Amygdala (tissue), 56 donors: ENCODE measurements at places on chromosomes 3 and 15.

DNA sequence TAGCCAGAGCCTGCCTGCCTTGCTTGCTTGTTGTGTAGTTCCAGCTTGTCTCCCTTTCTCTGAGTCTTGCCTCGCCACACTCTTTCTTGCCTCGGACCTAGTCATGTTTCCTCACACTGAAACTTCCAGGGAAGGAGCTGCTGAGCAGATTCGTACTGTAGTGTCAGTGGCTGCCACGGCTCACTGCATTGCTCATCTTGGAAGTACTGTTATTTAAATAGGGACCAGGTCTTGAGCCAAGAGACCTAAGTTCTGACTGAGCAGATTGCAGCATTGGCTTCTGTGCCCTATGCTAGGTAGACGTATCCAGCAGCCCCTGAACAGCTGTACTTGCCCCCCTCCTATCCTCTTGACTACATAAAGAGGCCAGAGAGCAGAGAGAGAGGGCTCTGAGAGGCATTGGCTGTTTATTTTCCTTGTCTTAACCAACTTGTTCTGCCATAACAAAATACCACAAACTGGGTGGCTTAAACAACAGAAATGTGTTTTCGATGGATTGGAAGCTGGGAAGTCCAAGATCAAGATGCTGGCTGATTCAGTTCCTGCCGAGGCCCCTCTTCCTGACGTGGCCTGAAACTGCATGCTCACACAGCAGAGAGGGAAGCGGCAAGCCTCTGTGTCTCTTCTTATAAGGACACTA lies 5.8 kb upstream of the RARRES1 start:
- DNase-seq, result no peak

DNA sequence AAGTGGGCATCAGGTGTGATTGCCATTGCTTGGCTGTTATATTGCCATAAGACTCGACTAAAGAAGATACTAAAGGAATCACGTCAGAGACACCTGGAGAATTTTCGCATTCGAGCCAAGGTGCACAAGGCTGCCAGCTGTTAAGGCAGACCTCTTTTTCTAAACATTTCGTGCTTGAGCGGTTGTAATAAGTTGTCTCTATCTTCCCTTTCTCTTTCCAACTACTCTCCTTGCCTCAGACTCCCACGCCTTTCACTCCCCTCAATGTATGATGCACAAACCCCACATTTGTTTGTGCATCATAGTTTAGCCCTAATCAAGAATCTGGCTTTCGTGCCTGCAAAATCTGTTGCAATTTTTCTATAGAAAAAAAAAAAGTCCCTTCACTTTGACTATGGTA lies 118.0 kb downstream of the IQCH start:
- no peak for DNase-seq

DNA sequence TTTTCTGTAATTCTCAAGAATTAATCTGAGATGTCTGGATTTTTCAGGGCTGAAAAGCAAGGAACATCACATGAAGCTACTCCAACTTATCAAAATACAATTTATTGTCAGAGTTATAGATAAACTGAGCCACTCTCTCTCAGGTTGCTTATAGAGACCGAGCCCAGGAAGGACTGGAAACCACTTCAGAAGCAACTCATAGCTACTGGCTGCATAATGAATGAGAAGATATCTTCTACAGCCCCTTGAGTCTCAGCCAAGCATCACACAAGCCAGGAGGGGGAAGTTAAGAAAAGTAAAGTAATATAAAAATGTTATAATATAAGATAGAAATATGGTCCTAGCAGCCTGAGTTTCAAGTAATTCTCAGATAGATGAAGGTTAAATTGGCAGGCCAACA lies 186.0 kb downstream of the TNIK start:
- no peak for DNase-seq

GRCh38 chr3:108862865-108863798 lies 40.5 kb downstream of the TRAT1 start:
- DNase-seq, result no peak

GRCh38 chr3:10319251-10319650 lies 1.7 kb downstream of the SEC13 start:
- DNase-seq, result no peak

- DNase-seq, result no peak
Measured at GRCh38 chr3:39118079-39118478, 10.6 kb downstream of the TTC21A start.

GRCh38 chr15:68387381-68388143 lies 44.4 kb downstream of the ITGA11 start:
- DNase-seq, result no peak

DNA sequence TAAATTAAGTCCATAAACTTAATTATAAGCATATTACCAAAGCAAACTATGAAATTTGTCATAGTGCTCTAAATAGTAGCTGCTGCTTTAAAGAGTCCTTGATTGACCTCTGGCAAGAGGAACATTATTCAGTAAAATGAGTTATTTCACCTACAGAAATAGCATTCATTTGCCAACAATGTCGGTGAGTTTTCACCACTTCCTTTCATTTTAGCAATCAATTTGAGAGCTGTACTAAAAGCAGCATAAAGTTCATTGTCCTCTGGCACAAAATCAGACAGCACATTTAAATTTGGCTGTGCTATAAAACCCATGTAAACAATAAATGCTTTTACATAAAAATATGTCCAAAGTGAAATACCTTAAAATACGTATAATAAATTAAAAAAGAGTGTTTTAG lies 1515.7 kb downstream of the SI start:
- no peak for DNase-seq

DNA sequence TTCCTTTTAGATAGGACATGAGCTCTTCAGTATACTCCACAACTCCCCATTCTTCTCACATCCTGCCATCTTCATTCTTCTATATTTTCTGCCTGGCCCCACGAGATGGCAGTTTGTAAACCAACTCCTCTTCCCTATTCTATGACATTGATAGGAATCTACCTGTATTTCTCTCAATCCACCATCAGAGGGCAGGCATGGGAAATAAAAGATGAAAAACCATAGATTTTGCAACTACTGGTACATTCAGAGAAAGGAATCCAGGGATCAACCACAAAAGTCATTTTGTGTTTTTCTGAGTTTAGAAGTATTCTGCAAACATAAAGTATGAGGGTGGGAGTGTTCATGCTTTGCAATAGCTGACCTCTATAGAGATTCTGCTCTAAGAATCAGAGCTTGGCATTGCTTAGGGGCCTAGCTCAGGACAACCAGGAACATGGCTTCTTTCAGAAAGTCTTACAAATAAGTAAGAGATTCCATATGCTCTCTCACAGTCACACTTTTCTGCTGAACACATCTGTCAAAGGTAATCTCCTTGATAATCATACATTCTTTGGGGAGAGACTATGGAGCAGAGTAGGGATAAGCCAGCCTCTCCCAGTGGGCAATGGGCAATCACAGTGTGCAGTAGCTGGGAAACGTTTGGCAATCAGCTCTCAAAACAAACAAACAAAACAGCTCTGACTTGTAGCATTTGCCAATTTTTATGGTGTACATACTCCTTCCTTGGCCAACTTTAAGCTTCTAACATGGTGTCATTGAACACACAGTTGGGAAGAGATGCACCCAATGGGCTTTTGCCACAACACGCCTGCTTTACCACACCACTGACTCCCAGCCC lies 43.1 kb upstream of the SLC25A36 start:
- DNase-seq, result no peak

DNA sequence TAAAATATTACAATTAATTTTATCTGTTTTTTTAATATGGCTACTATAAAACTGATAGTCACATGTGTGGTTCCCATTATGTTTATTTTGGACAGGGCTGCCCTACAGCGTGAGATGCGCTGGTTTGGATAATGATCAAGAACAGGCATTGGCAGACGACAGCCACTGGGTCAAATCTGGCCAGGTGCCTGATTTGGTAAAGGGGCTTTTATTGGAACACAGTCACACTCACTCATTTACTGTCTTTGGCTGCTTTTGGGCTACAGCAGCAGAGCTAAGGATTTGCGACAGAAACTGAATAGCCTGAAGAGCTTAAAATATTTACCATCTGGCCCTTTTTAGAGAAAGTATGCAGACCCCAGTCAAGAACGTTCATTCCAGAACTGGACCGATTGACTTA lies 724.2 kb upstream of the CFAP20DC start:
- DNase-seq, result no peak

DNA sequence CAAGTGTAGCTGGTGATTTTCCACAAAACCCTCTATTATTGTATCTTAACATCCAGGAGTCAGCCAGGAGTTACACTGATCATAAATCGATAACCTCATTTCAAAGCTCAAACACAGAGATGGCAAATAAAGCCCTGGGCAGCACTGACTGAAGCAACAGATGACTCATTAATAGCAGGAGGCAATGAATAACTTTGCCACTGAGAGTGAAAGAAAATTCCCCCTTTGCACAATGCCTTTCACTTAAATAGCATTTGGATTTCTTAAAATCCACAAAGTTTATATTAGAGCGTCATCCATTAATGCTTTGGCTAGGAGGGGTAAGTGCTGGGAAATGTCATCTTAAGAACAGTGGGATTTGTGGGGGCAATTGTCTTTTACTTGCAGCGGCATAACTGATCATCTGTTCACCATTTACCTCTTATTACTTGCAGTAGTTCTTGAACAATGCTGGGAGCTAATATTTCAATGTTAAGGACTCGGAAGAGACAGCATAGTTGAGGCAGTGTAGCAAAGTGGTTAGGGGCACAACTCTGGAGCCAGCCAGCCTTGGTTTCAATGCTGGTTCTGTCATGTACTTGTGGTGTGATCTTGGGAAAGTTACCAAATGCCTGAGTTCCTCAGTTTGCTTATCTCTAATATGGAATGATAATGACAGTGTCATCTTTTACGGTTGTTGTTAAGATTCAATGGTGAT lies 630.4 kb upstream of the TBL1XR1 start:
- no peak for DNase-seq

- DNase-seq, result no peak
Measured at GRCh38 chr3:10315771-10316344, 5.1 kb downstream of the SEC13 start.

DNA sequence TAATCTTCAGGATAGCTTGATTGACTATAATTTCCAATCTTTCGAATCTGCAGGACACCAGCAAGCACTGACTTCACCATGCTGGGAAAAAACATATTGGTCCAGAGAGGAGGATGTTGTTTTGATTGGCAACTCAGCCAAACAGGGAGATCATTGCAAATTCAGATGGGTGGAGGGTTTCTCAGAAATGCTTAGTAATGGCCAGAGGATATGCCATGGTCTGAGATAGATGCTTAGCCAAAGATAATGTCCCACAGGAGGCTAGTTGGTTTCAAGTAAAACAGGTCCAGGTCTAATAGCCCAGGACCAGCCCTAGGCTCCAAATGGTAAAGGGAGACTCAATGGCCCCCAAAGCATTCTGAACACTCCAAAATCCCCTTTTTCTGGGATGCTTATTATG lies 46.7 kb upstream of the CCDC80 start:
- no peak for DNase-seq

DNA sequence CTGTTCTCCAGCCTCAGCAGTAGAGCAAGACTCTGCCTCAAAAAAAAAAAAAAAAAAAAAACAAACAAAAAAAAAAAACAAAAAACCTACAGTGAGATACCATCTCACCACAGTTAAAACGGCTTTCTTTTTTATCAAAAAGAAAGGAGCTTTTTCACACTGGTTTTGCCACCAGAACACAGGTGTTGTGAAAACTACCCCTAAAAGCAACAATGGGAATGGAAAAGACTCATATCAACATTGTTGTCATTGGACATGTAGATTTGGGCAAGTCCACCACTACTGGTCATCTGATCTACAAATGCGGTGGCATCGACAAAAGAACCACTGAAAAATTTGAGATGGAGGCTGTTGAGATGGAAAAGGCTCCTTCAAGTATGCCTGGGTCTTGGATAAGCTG lies 24.8 kb upstream of the SLC25A38 start:
- DNase-seq, result no peak

GRCh38 chr3:127013758-127014535 lies 31.0 kb downstream of the PLXNA1 start:
- DNase-seq, result no peak

GRCh38 chr15:63763476-63764123 lies 70.1 kb downstream of the HERC1 start:
- DNase-seq, result no peak

DNA sequence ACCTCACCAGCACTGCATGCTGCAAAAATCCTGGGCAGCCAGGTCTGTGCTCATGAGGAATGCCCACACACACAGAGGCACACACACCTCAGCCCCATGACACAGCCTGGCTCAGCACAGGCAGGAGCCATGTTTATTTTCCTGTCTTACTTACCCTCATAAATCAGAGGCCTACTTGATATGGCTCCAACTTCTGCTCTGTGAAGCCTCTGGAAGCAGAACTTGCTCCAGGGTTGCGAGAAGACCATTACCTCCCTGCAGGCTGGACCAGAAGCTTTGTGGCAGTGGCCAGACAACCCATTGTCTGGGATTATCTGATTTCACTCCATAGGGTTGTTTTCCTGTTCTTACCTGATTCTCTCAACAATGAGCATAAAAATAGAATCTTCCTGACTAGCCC lies 43.8 kb upstream of the CMTM8 start:
- no peak for DNase-seq

GRCh38 chr3:182729903-182730674 lies 63.2 kb upstream of the ATP11B start:
- DNase-seq, result no peak

DNA sequence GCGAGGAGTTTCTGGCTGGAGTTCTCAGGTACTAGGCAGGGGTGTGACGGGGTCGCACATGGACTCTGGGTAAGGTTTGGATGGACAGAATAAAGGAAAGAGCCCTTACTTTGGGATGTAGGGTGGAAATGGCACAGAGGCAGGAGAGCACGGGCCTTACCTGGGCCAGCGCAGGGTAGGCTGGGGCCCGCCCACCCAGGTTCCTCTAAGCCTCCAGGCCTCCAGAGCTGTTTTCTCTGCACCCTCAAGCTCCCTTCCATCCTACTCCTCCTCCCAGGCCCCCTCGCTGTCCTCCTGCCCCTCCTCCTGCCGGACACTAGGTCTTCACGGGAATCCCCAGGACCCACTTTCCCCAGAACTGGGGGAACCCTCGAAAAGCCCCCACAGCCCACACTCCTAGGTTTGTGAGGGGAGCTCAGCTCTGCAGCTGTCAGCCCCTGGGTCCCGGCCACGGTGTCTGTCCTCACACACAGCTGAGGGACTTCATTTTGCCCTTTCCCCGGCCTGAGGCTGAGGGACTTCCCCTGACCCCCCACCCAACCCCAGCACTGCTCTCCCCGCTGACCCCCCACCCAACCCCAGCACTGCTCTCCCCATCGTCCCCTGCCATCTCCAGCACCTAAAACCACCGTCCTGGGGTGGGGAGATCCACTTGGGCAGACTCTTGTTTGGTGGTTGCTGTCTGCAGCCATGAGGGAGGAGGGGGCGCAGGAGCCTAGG lies 53.0 kb upstream of the PCSK6 start:
- DNase-seq, result no peak

DNA sequence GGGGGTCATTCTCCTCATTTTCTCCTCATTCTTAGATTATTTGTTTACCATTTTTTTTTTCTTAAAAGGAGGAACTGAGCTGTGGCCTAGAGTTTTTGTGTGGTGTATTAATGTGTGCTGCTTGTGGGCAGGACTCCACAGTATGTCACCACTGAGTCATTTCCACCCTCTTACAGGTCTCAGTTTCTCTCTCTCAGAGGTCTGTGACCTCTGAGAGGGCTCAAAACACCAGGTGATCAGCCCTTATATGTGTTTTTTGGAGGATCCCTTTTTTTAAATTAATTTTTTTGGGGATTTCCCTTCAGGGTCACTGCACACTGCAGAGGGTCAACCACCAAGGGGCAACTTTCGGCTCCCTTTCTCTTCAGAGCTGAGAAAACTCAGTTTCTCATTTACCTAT lies 166.4 kb downstream of the SUCNR1 start:
- DNase-seq, result no peak
